ENCODE measurements at places on chromosomes 7 and 10.

DNA sequence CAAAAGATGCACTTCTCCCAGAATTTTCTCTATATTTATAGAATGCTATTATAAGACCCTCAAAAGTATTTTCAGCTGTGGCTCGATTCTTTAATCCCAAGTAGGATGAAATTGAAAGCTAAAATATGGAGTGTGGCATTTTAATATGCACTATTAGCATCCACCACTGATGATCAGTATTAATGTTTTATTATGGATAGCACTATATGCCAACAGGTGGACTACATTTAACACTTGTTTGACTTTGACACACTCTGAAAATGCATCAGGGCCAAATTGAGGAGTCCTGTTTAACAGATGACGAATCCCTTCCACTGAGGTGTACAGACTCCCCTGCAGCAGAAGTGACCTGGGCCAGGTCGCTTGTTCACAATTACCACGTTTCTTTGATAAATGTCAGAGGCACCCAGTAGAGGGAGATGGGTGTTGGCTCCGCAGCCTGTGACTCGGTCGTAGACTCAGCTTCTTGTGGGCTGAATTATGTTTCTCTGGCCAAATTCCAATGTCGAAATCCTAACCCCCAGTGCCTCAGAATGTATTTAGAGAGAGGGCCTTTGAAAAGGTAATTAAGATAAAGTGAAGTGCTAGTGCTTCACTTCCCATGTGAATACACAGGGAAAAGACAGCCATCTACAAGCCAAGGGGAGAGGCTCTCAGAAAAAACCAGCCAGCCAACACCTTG is 48.1 kb downstream of the WIPF3 start:
- DNase-seq = no peak

- no peak for DNase-seq
These were observed 7.3 kb upstream of the TRIP6 start for GRCh38 chr7:100859856-100860255.

DNA sequence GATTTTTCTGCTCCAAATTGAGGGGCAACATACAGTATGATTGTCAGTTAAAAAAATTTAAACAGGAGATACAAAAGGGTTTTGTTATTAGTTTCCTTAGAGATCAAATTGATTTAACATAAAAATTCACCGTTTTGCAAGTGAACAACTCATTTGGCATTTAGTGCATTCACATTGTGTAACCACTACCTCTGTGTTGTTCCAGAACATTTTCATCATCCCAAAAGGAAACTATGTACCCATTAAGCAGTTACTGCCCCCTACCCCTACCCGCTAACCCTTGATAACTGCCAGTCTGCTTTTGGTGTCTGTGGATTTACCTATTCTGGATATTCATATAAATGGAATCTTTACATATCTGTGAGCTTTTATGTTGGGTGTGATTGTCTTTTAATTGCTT is 3.1 kb downstream of the ZRANB1 start:
- no peak for DNase-seq

GRCh38 chr7:103447073-103447960 is 1.3 kb upstream of the SLC26A5 start:
- no peak for DNase-seq

DNA sequence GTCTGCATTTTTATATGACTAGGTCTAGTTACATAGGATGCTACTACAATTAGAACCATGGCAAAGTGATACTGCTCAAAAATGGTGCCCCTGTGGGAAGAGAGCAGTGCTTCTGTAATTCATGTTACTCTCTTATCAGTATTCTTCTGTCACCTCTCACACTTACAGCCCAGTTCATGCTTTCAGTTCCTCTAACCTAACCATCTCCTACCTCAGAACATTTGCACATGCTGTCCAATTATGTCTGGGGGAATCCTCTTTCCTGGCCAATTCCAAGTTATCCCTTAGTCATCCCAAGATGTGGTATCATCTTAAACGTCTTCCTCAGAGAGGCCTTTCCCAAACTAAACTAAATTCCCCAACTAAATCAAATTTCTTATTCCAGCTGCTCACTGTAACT is 190.2 kb downstream of the RELN start:
- DNase-seq = no peak

DNA sequence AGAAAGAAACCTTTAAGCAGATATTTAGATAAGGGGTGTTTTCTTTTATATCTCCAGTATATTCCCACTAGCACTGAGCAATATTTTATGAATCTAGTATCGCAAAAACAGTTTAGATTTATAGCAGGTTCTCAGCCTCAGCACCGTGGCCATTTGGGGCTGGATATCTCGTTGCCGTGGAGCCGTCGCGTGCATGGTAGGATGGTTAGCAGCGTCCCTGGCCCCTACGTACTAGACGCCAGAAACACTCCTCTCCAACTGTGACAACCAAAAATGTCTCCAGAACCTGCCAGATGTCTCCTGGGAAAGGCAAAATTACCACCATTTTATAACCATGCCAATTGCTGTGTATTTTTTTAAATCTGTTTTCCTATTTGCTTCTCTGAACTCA is 172.9 kb downstream of the CACNB2 start:
- no peak for DNase-seq

GRCh38 chr10:112637901-112638300 is 190.9 kb downstream of the VTI1A start:
- no peak for DNase-seq

GRCh38 chr10:9504227-9504626 is 1449.7 kb downstream of the GATA3 start:
- DNase-seq = no peak

DNA sequence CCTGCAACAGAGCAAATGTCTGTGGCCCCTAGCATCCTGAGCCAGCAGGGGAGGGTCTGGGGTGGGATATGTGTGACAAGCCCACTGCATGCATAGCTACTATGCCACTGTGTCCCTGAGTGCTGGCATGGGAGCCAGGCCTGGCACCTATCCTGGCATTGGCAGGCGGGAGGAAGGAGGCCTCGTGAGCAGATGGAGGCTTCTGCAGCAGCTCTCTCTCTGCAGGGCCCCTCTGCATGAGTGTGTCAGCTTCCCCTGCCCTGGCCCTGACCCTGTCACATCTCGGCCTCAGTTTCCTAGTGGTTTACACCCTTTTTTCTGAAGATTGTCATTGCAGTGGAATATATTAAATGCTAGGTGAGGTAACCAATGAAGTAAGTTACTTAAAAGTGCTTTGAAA is 13.1 kb upstream of the IMPDH1 start:
- DNase-seq = no peak

- DNase-seq = no peak
These were observed 1.2 kb downstream of the AGAP3 start for GRCh38 chr7:151087245-151088018.

GRCh38 chr10:124696446-124697392 is 47.5 kb downstream of the FAM53B start:
- no peak for DNase-seq

DNA sequence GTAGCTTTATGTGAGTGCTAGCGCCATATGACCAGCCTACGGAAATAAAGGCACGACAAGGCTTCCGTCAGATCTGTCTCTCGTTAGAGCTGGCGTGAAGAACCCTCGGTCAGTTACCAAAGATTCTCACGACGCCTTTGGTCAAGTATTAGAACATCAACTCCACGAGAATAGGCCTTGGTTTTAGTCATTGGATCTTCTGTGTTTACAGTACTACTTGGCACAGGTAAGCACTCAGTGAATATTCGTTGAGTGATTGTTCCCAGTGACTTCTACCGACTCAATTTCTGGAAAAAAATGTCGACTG is 316 bp downstream of the RBM48 start:
- DNase-seq = no peak

DNA sequence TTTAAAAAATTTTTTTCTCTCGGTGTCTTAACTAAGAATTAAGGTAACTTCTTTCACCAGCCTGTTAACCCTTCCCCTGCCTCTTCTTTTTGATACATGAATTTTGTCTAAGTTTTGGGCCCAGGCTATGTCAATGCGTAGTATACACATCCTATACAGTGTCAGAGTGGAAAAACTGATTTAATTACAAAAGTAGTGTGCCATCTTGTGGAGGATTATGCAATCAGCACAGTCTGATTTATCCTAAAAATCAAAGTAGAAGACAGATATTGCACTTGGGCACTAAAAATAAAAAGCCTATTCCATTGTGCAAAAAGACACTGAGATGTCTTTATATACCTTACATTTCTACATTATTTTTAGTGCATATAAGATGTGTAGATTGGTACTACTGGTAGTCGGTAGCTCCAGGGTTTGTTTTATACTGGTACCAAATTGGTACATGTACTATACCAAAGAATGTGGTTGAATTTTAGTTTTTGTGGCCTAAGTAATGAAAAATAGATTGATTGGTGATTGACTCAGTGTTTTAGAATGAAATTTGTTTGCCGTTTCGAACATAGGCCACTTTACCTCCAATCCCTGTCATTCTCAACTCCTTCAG is 96.6 kb downstream of the MKLN1 start:
- no peak for DNase-seq

DNA sequence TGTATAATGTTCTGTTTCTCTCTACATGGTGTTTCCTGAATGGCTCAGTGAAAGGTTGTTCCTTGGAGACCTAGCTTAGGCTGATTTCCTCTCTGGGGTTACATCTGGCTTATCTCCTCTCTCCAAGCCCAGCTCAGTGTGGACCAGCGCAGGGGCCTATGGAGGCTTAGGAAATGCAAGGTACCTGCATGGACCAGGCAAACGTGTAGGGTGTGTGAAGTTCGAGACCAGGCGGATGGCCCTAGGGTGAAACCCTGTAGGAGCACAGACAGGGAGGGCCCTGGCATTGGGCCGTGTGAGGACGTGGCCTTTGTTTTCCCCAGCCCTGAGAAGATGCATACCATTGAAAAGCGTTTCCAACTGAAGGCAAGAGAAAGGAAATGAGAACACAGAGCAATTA is 59.0 kb downstream of the DOCK1 start:
- DNase-seq = no peak

DNA sequence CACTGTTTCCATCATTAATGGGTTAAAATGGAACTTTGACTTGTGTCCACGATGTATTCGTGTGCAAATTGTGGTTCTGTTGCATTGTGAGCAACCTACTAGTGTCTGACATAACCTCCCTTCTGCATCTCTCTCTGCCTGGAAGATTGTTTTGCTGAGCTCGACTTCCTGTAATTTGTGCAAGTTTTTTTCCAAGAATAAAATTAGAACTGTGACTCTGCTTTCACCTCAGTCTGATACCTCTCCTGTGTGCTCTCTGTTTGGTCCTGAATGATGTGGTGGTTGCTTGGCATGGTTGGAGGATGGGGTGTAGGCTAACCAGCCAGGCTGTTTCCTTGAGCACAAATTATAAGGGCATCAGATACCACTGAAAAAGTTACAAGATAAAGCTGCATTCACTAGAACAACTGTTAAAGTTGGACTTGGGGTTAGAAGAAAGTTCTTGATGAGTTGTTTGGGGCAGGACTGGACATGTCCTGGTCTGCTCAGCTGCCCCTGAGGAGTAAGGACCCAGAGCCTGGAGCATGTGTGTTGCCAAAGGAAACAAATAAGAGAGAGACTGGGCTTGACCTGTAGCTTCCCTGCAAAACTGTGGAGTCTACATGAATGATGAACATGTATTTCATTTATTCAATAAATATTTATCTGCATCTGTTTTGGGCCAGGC is 1.9 kb upstream of the VOPP1 start:
- no peak for DNase-seq

DNA sequence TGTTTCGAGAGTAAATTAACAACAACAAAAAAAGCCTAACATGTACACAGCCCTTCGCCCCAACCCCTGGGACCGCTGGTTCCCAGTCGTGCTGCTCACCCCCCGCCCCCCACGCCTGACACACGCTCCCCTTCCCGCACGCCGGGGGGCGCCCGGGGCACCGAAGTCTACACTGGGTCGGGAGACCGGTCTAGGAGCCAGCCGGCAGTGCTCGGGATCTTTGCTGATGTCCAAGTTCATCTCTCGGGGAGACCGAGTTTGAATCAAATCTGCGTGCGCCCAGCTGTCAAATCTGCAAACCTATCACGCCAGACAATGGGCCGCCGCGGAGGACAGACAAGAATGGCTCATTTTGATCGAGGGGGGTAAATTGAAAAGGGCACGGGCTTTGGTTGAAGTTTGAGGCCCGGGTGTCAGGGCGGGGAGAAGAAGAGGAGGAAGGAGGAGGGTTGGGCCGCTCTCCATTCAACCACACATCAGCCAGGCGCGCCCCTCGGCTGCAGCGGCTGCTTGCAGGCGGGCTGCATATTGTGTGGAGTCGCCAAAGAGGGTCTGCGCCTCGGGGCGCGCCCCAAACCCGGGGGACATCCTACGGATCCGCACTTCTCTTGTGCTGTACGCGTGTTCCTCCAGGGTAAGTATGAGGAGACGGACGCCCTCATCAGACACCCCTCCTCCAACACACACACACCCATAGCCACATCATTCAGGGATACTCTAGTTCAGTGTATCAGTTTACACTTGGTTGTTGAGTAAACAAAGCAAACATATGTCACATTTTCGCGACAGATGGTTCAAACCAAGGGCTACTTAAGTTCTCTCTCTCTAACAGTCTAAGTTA is 1.3 kb upstream of the GFRA1 start:
- no peak for DNase-seq

GRCh38 chr7:64433590-64433989 is 119.8 kb downstream of the ZNF736 start:
- DNase-seq = no peak

GRCh38 chr10:6707352-6707751 is 127.3 kb upstream of the PRKCQ start:
- no peak for DNase-seq

DNA sequence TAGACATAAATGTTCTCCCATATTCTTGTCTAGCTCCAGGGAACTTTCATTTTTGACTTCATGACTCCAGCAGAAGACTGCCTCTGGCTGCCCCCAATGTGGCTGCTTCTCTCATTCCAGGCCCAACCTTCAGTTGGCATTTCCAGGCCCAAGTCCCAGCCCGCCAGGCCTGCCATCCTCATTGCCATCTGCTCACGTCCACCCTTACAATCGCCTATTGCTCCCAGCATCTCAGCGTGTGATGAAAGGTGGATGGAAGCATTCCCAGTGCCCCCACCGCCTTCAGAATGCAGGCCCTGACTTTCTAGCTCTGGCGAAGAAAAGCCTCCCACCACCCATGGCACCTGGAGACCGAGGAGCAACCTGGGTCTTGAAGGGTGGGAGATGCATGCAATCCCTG is 132.1 kb upstream of the LANCL2 start:
- DNase-seq = no peak

DNA sequence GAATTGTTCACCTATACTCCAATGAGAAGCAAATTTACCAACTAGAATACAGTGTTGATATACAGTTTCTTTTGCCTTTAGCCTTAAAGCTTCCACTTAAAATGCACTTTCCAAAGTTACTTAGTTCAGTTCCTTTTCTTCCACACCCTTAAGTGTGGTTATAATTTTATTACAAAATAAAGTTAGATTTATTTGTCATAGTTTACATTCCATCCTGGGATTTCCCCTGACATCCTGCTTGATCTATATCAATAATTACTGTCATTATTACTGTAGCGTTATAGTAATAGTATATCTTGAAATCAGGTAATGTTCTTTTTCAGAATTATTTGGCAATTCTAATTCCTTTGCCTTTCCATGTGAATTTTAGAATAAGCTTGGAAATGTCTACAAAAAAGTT is 23.3 kb upstream of the MEST start:
- no peak for DNase-seq

DNA sequence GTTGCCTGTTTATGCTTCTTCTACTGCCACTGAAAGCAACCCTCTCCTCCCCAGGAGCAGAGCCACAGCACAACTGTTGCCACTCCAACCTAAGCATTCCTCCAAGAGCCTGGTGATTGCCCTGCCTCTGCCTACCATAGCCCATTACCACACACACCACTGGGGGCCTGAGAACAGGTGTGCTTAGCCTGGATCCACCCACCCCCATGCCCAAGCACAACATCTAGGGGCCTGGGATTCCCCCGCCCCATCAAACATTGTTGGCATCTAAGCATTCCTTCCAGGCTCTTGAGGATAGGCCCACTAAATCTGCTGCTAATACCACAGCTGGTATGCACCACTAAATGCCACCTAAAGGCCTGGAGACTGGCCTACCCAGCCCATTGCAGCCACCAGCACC is 43.3 kb upstream of the ASAH2 start:
- no peak for DNase-seq
